ENCODE measurements at places on chromosomes 11 and 22.

GRCh38 chr11:39570526-39570925 lies 1888.9 kb downstream of the LRRC4C start:
- DNase-seq = no peak

DNA sequence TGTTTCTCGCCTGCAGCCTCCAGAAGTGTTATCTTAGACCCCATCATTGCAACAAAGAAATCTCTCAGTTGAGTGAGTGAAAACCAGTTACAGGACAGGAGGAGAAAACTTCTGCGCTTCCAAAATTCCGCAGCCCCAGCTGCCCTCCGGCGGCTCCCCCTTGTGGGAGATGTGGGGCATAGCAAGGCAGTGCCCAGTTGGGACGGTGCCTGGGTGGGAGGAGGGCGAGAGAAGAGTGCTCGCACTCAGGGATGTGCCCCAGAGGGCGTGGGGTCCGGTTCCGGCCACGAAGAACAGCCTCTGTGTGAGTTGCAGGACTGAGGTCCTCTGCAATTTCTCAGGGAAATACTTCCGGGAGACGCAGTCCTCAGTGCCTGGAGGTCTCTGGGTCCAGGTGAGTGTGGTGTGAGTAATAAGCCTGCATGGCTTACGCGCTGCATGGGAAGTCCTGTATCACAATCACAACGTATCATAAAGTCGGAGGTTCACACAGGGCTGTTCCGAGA lies 87.0 kb upstream of the BLID start:
- DNase-seq = peak; percentile 75

- no peak for DNase-seq
Measured at GRCh38 chr11:46901156-46901555, 17.2 kb downstream of the LRP4 start.

- no peak for DNase-seq
Measured at GRCh38 chr11:117097014-117097388, 1.2 kb downstream of the SIK3 start.

- DNase-seq = no peak
Measured at GRCh38 chr22:20204806-20205205, 54.0 kb upstream of the CCDC188 start.

DNA sequence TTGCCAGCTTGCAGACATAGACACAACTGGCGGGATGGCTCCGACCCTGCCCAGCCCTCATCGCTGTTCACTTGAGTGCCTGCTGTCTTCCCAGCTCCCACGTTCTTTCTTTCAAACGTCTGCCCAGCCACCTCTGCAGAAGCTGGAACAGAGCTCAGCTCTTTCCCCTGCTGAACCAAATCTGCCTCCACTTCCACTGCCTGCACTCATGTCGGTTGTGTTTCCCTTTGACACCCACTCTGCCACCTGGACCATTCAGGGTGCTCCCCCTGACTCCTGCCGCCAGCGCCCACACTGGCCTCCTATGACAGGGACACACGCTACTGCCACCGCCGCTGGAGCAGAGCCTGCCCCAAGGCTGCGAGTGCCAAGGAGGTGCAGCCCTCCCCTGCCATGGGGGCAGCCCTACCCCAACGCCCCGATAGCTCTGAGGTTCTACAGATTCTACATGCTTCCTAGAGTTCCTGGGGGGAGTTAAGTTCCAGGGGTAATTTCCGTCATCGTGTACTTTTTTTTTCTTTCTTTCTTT lies 37.9 kb downstream of the TST start:
- DNase-seq = no peak

GRCh38 chr11:71269603-71270511 lies 17.5 kb upstream of the SHANK2 start:
- no peak for DNase-seq

GRCh38 chr11:77589521-77590193 lies at the start of gene AQP11:
AQP11 (plus strand) TSS chr11:77589953; CDS start chr11:77589993, 40 bp downstream.
- DNase-seq = peak; percentile 92

GRCh38 chr11:114165326-114166230 lies 106.1 kb downstream of the ZBTB16 start:
- no peak for DNase-seq

- no peak for DNase-seq
Measured at GRCh38 chr11:99162819-99163218, 142.1 kb downstream of the CNTN5 start.

DNA sequence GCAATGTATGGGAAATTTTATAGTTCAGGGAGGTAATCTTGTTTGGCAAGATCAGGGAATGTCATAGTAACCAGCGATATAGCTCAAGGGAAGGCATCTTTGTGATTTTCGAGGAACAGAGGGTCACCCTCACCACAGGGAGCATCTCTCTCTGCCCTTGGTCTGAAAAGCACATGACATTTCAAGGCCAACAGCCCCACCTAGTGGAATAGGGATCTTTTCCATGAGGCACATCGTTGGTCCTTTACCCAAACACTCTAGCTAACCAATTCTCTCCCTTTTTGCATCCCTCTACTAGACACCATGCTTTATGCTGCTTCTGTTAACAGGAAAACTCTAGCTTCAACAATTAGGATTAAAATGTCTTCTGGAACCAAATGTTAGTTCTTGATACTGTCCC lies 179.0 kb downstream of the GRM5 start:
- peak; percentile 6 for DNase-seq

DNA sequence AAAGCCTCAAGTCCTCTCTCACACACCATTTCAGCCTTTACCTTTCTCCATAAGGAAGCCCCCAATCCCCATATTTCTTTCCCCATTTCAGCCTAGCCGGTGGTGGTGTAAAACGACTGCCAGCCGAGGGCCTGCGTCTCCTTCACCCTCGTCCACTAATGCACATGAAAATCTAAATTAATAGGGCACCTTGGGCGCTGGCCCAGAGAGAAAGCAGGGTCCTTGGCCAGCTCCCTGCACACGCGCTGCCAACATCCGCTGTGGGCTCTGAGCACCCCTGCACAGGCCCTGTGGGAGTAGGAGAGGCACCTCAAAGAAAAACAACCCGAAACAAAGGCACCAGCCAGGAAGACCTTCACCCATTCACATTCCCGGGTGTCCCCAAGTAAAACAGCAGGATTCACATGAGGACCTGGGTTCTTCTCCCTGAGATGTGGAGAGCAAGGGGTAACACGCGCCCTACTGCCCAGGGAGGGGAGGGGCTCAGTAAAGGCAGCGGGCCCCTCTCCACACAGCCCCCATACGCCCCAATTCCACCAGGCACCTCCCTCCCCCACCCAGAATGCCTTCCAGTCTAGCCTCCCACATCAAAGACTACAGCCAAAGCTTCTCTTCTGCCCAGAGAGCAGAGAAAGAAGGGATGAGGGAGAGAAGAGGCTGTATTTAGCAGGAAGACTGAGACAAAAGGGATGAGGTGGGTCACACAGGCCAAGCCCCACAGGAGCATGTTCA lies 79.0 kb downstream of the MICAL3 start:
- no peak for DNase-seq

- no peak for DNase-seq
Measured at GRCh38 chr22:20431511-20432192, 6.0 kb downstream of the SCARF2 start.

DNA sequence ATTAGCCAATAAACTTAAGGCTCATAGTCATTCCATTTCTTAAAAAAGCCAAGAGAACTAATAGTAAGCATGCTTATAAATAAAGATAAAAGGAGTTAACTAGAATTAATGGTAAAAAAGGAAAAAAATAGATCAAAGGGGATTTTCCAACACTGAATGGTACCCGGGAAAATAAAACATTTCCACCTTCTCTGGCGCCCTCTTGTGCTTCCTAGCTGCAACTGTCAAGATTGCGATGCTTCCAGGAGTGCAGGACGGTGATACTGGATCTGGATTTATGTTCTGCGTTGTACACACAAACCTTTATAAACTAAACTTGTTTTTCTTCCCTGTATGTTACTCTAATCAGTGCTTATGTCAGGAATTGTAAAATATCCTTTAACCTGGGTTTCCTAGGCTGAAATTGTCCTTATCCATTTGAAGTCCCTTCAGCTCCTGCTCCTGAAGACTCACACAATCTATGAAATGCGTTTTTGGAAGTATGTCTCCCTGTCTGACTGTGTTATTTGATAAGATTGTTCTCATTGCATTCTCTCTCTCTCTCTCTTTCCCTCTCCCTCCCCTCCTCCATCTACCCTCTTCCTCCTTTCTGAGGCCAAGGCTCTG lies 9.6 kb upstream of the HTATIP2 start:
- DNase-seq = peak; percentile 35

GRCh38 chr22:46273432-46274148 lies 5.8 kb downstream of the TTC38 start:
- no peak for DNase-seq

- no peak for DNase-seq
Measured at GRCh38 chr11:46564459-46564858, 29.4 kb downstream of the AMBRA1 start.

DNA sequence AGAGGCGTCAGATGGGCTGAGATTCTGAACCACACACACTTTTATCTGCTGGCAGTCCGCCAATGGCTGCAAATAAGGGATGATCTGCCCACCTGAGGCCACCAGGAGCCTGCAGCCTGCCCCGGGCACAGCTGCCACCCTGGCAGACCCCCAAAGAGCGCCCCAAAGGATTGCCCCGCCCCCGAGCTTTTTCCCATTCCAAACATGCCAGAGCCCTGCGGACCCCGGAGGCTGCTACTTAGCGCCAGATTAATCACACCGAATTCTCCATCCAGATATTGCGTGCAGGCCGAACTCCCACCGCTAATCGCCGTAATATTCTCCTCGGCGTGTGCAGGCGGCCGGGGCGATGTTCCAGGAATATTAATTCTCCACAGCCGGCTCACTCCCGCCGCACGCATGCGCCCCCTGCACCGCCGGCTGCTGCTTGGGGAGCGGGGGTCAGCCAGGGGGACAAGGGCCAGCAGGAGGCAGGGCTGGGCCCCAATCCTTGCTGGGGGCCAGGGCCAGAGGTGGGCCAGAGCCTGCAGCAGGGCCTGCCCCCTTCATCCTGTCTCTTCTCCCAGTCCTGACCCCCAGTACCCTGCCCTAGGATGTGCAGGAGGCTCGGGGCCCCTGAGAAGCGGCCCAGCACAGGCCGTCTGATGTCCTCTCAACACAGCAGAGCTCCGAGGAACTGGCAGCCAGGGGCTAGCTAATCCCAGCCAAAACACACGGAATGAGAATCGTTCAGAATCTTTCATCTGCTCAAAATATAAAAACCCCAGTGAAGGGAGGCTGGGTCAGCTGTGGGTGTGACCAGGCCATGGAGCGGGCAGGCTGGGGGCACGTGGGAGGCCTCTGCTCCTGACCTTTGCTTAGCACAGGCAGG lies 19.5 kb upstream of the TCF20 start:
- no peak for DNase-seq

DNA sequence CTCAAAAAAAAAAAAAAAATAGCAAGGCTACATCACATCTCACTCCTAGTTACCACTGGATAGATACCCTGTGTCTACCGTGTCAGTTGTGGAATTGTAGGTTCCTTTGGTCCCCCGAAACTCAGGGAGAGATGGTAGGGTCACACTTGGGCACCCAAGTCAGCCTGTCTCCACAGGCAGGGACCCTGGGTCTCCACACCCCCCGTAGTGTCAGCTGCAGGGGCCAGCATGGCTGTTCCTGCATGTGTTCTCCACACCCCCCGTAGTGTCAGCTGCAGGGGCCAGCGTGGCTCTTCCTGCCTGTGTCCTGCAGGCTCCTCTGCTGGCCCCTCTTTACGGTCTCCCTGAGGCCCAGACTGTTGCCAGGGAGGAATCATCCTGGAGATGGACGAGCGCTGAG lies 282.1 kb downstream of the BRD1 start:
- no peak for DNase-seq

- DNase-seq = no peak
Measured at GRCh38 chr11:119810478-119811232, 81.7 kb upstream of the NECTIN1 start.

DNA sequence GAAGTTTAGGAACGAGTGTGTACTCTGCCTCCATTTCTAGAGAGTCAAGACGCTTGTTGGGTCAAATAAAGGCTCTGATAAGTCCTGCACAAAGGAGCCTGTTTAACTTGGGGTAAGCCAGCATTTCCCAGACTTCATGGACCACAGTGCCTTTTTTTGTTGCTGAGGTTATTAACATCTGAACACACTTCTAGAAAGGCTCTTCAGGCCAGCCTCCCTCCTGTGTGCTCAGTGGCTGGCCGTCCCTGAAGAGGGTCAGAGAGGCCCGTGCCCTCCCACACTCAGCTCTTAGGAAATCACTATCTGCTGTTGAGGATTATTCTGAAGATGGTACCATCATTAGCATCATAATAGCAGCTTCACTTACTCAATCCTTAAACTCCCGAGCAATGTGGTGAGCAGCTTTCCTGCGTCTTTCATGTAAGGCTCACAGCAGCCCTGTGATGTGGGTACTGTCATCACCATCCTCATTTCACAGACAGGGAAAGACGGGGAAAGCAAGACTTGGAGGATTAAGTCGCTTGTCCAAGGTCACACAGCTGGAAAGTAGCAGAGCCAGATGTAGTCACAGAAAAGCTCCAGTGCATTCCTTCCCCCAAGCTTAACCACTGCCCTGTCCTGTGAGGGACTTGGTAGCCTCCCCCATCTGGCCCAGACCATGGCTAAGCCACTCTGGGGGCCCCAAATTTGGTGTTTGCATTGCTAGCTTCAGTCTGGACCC lies 71.3 kb downstream of the TSPAN18 start:
- DNase-seq = no peak

GRCh38 chr11:28448186-28448585 lies 340.0 kb downstream of the METTL15 start:
- DNase-seq = no peak

GRCh38 chr22:22099833-22100812 lies 117.5 kb upstream of the TOP3B start:
- no peak for DNase-seq

GRCh38 chr22:35616043-35616442 lies 1.1 kb downstream of the MB start:
- DNase-seq = no peak

DNA sequence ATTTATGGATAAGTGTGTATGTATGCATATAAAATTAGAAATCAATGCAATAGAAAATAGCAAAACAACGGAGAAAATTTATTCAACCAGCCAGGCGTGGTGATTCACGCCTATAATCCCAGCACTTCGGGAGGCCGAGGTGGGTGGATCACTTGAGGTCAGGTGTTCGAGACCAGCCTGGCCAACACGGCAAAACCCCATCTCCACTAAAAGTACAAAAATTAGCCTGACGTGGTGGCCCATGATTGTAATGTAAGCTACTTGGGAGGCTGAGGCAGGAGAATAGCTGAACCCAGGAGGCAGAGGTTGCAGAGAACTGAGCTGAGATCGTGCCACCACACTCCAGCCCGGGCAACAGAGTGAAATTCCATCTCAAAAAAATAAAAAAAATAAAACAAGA lies 5.5 kb downstream of the KRTAP5-6 start:
- DNase-seq = no peak
